Lower lobe of right lung (tissue), 2 donors: ENCODE measurements at places on chromosomes 11 and 22. TPM values are rescaled to one million over a fixed set of nuclear protein-coding genes. Genes with fewer than 3 reads are reported as not detected.

- no peak overlapping the region for H3K4me3 ChIP-seq
- H3K27ac ChIP-seq = no peak overlapping the region
- no peaks in the 10 kb centered on the region for H3K4me1 ChIP-seq
- H3K27me3 ChIP-seq = no peaks in the 10 kb centered on the region
- peaks cover 26% of the 10 kb centered on the region for H3K36me3 ChIP-seq
- DNase-seq = no peak
Measured at GRCh38 chr11:124656774-124657630, 16.5 kb downstream of the SIAE start.

DNA sequence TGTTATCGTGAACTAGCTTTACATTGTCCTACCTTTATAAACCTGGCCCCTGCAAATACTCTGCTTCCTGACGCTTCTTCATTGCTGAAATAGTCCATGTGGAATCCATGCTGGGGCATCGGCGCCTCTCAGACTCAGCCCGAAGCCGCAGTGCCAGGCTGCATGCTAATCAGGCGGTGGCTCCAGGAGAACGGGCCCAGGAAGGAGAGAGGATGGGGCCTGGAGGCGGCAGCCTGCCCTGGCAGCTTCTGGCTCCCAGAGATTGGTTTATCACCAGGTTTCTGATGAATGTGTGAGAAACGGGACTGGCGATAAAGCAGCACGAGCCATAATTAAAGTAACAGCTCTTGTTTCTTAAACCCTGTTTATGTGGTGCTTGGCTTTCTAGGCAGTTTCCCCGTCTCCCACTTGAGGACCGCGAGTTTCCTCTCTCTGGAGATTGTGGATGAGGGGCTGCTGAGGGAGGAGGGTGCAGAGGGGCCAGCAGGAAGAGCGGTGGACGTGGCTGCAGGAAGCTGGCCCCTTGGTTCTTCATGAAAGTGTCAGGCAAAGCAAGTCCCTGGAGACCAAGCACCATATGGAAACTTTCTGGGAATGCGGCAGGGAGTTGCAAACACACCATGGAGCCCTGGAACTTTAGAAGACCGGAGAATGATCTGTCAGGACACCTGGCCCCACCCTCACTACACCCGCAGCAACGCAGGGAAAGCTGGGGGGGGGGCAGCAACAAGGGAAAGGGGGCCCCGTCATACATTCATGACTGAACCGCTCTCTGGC is 93.4 kb downstream of the NTM start:
- DNase-seq = no peak
- peaks cover 26% of the 10 kb centered on the region for H3K27me3 ChIP-seq
- H3K4me1 ChIP-seq = no peaks in the 10 kb centered on the region
- H3K4me3 ChIP-seq = no peak overlapping the region

GRCh38 chr11:59368238-59369022 is 9.7 kb downstream of the OR5AN1 start:
- no peak overlapping the region for H3K27ac ChIP-seq
- no peaks in the 10 kb centered on the region for H3K36me3 ChIP-seq
- no peaks in the 10 kb centered on the region for H3K4me1 ChIP-seq

DNA sequence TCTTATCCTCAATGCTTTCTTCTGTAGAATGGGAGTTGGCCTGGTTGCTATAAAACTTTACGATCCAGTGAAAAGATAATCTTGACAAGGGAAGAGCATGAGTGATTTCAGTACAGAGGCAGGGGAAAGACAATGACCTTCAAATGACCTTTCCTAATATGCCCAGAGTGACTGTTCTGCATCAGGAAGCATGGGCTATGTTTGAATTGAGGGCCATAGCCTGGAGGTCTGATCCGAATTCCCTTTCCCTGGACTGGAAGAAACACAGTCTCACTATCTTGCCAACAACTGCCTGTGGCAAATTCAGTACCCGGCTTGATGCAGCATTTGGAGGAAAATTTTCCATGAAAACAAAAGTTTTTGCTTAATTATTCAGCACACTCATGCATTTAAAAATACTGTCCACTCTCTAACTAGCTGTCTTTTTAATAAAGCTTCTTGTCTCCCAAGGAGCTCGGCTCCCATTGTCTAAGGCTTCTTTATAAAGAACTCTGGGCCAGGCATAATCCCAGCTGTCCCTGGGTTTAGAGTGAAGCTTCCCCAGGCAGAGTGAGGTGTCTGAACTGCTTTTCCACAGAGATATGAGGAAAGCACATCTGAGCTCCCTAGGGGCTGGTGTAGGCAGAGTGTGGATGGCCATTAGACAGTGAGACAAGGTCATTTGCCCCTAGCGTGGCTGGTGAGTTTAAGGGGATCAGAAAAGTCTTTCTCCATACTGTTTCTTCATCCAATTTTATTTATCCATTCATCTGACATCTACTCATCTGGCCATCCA is 132.7 kb upstream of the CADM1 start:
- H3K27ac ChIP-seq = no peak overlapping the region
- DNase-seq = no peak
- H3K36me3 ChIP-seq = no peaks in the 10 kb centered on the region

The HBB gene
- 323 TPM for total RNA-seq

DNA sequence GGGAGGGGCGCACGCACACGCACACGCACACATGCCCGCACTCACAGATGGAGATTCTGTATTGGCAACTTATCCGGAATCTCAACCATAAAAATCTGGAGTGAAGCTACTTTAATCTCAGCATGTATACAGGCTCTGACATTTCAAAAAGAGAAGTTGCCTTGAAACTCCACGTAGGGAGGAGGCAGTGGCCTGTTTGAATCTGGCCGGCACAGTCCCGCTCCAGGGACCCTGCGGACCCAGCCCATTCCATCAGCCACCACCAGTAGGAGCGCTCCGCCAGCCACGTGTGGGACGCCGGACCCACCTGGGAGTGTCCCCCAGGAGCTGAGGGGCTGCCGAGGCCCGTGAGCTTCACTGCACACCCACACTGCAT is 1.9 kb upstream of the SYT8 start:
- no peaks in the 10 kb centered on the region for H3K36me3 ChIP-seq
- peak; percentile 47 for DNase-seq
- peak overlapping the region; percentile 30 for H3K4me3 ChIP-seq
- peak overlapping the region; percentile 84 for H3K27ac ChIP-seq

The OR52N4 gene
- total RNA-seq = not detected

The OR51F1 gene
- not detected for total RNA-seq

The SNX19 gene
- total RNA-seq = 67.4 TPM

The MIOX gene
- not detected for total RNA-seq

- peak overlapping the region; percentile 32 for H3K4me3 ChIP-seq
- peaks cover 69% of the 10 kb centered on the region for H3K27me3 ChIP-seq
- DNase-seq = no peak
- no peak overlapping the region for H3K27ac ChIP-seq
- H3K4me1 ChIP-seq = peaks cover 4% of the 10 kb centered on the region
Measured at GRCh38 chr22:33057363-33057995, 702 bp downstream of the SYN3 start.

The APOL4 gene
- total RNA-seq = 29.0 TPM

The MED15 gene
- total RNA-seq = 105 TPM

DNA sequence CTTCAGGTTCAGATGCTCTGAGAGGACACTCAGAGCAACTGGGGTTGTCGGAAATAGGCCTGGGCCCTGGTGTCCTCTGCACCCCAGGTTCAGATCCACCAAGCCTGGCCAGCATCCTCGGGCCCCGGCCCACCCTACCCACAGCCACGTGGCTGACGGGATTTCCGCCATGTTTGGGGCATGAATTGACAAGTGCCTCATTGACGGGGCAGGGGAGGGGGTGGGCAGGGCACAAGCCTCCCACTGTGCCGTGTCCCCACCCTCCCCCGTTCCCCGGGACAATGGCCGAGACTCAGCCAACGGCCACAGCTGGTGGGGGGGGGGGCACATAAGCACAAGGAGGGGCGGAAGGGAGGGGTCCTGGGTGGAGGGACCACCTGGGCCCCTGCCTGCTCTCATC is 8.5 kb downstream of the MYRF start:
- H3K27ac ChIP-seq = no peak overlapping the region
- H3K27me3 ChIP-seq = peaks cover 10% of the 10 kb centered on the region
- H3K36me3 ChIP-seq = no peaks in the 10 kb centered on the region

The NPAS4 gene
- not detected for total RNA-seq

The TSSK2 gene
- total RNA-seq = not detected

GRCh38 chr11:63427971-63428508 is 58.5 kb downstream of the SLC22A9 start:
- H3K27ac ChIP-seq = no peak overlapping the region
- no peak for DNase-seq
- H3K4me3 ChIP-seq = no peak overlapping the region
- H3K36me3 ChIP-seq = no peaks in the 10 kb centered on the region
- peaks cover 4% of the 10 kb centered on the region for H3K27me3 ChIP-seq

GRCh38 chr22:18905540-18906409 is at the start of gene DGCR6:
Gene DGCR6 (plus strand): TSS chr22:18906320. CDS start chr22:18906375, 55 bp downstream.
- H3K4me3 ChIP-seq = no peak within 1 kb of the TSS
- peak; percentile 2 for DNase-seq

- DNase-seq = peak; percentile 46
- H3K27me3 ChIP-seq = peaks cover 11% of the 10 kb centered on the region
- H3K36me3 ChIP-seq = no peaks in the 10 kb centered on the region
- H3K4me3 ChIP-seq = peak overlapping the region; percentile 23
- no peak overlapping the region for H3K27ac ChIP-seq
- H3K4me1 ChIP-seq = no peaks in the 10 kb centered on the region
Measured at GRCh38 chr22:49999063-49999945, 13.3 kb downstream of the IL17REL start.

The P2RX3 gene
- not detected for total RNA-seq

- no peaks in the 10 kb centered on the region for H3K36me3 ChIP-seq
- no peak overlapping the region for H3K4me3 ChIP-seq
Measured at GRCh38 chr22:44505796-44506354, 7.8 kb upstream of the RTL6 start.

GRCh38 chr11:77046060-77046501 is 11.9 kb downstream of the B3GNT6 start:
- H3K4me3 ChIP-seq = no peak overlapping the region
- peaks cover 15% of the 10 kb centered on the region for H3K4me1 ChIP-seq
- no peaks in the 10 kb centered on the region for H3K36me3 ChIP-seq
- peak; percentile 66 for DNase-seq
- H3K27me3 ChIP-seq = peaks cover 33% of the 10 kb centered on the region

- H3K4me3 ChIP-seq = no peak overlapping the region
- DNase-seq = no peak
- no peaks in the 10 kb centered on the region for H3K36me3 ChIP-seq
- H3K4me1 ChIP-seq = no peaks in the 10 kb centered on the region
Measured at GRCh38 chr11:117676501-117676900, 120.5 kb downstream of the DSCAML1 start.

GRCh38 chr11:117836077-117836960 is 11.8 kb upstream of the FXYD2 start:
- peak overlapping the region; percentile 14 for H3K4me3 ChIP-seq
- peaks cover 7% of the 10 kb centered on the region for H3K36me3 ChIP-seq
- H3K27me3 ChIP-seq = no peaks in the 10 kb centered on the region
- no peak overlapping the region for H3K27ac ChIP-seq
- H3K4me1 ChIP-seq = no peaks in the 10 kb centered on the region
- peak; percentile 59 for DNase-seq

The UPK3A gene
- total RNA-seq = not detected

The TYR gene
- not detected for total RNA-seq

The LIF gene
- total RNA-seq = 3.1 TPM

The HTR3B gene
- total RNA-seq = not detected

The CALCA gene
- not detected for total RNA-seq

DNA sequence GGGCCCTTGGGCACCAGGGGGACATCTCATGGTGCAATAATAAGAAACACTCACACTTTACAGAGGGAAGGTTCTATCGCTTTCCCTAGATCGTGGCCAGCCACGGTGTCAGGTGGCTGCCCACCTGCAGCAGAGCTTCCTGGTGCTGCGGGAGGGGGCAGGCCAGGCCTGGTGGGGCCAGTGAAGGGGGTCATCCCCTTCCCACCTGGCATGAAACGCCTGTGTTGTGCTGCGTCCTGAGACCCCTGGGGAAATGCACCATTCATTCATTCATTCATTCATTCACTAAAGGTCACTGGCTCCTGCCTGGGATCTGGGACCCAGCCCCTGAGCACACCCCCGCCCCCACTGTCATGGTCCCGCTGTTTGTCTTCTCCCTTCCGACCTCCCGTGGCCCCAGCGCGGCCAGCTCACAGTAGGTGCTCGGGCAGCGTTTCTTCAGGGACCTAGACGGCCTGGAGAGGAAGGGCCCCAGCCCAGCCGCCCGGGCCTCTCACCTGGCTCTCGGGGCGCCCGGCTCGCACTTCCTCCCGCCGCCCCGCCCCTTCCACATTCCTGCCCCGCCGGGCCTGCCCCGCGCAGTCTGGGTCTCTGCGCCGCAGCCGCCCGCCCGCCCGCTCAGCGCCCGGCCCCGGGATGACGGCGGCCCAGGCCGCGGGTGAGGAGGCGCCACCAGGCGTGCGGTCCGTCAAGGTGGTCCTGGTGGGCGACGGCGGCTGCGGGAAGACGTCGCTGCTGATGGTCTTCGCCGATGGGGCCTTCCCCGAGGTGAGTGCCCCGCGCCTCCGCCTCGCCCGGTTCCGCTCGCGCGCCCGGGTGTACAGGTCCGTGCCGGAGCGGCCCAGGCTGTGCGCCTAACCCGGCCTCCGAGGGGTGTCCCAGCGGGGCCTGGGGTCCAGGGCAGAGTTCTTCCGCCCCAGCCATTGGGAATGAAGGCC is at the start of gene RHOD:
Gene RHOD (plus strand): TSS at position 581 of the 938 bp plus-strand sequence. CDS start 56 bp downstream, at position 637.
- H3K4me3 ChIP-seq = peak within 1 kb of the TSS; percentile 72
- peaks cover 10% of the 10 kb centered on the region for H3K27me3 ChIP-seq
- H3K36me3 ChIP-seq = no peaks in the 10 kb centered on the region
- peak within 1 kb of the TSS; percentile 77 for H3K27ac ChIP-seq

The CDKN1C gene
- total RNA-seq = 39.5 TPM

- H3K36me3 ChIP-seq = no peaks in the 10 kb centered on the region
- H3K27me3 ChIP-seq = no peaks in the 10 kb centered on the region
- DNase-seq = no peak
- no peaks in the 10 kb centered on the region for H3K4me1 ChIP-seq
- no peak overlapping the region for H3K4me3 ChIP-seq
Measured at GRCh38 chr11:79456501-79456900, 15.7 kb upstream of the TENM4 start.

The BRSK2 gene
- total RNA-seq = 0.62 TPM

- no peak for DNase-seq
- H3K27ac ChIP-seq = no peak overlapping the region
- H3K36me3 ChIP-seq = peaks cover 15% of the 10 kb centered on the region
- H3K27me3 ChIP-seq = no peaks in the 10 kb centered on the region
Measured at GRCh38 chr11:20036626-20037335, 123.5 kb downstream of the DBX1 start.

DNA sequence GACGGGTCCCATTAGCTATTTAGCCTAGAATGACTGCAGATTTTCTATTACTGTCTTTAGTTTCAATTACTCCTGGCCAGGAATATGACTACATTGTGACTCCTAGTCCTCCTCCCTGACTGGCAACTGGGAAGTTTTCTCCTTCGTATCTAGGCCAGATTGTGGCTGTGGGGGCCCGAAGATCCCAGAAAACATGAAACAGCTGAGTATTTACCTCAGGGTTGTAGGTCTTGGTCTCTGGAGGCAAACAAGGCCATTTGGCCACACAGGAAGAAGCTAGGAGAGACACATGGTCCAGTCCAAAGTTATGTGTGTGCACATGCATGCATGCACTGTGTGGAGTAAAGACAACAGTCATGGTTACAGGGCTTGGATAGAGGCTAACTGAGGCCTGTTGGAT is 10.2 kb upstream of the GDPD4 start:
- DNase-seq = no peak
- H3K4me3 ChIP-seq = no peak overlapping the region
- no peaks in the 10 kb centered on the region for H3K27me3 ChIP-seq
- H3K4me1 ChIP-seq = no peaks in the 10 kb centered on the region
- no peak overlapping the region for H3K27ac ChIP-seq
- H3K36me3 ChIP-seq = no peaks in the 10 kb centered on the region

GRCh38 chr11:65855927-65856363 is 2.0 kb downstream of the CFL1 start:
- DNase-seq = no peak
- peak overlapping the region; percentile 92 for H3K4me3 ChIP-seq
- no peak overlapping the region for H3K27ac ChIP-seq
- H3K27me3 ChIP-seq = no peaks in the 10 kb centered on the region

The WBP2NL gene
- 1.9 TPM for total RNA-seq
